ENCODE measurements at places on chromosomes 11 and 22.

DNA sequence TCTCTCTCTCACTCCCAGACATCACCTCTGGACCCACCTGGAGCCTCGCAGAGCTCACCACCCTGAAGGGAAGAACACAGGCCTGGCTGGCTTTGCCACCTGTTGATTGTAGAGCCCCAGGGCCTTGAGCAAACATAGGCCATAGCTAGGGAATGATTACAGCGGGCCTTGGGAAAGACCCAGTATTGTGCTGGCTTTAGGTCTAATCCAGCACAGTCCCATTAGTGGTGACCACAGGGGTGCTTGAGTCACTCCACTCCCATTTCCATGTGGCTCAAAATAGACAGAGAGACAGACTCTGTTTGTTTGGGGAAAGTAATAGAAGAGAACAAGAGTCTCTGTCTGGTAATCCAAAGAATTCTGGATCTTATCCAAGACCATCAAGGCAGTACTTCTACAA lies 42.7 kb upstream of the FAM181B start:
- DNase-seq: no peak

DNA sequence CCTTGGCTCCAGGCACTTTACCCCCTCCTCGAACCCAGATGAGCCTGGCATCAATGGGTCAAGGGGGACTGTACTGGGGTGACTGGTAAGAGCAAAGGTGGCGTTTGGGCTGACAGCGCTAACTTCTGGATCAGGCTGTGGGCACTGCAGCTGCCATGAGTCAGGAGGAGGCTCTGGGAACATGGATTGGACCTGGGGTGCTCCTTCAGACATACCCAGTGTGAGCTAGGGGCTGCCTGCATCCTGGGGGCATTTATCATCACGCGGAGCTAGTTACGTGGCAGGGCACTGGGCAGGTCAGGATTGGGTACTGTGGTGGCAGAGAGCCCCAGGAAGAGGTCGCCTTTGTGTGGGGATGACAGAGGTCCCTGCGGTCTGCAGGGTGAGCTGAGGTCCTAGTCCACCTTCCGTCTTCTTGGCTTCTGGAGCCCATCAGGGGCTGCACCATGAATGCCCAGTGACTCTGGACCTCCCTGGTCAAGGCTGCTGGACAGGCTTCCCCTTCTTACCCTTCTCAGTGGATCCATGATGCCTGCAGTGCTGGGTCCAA lies 13.1 kb downstream of the GRIK4 start:
- DNase-seq: no peak

- DNase-seq: no peak
Measured at GRCh38 chr22:22936180-22936914, 48.7 kb downstream of the IGLL5 start.

GRCh38 chr11:22157531-22157930 lies 35.4 kb upstream of the ANO5 start:
- DNase-seq: no peak

DNA sequence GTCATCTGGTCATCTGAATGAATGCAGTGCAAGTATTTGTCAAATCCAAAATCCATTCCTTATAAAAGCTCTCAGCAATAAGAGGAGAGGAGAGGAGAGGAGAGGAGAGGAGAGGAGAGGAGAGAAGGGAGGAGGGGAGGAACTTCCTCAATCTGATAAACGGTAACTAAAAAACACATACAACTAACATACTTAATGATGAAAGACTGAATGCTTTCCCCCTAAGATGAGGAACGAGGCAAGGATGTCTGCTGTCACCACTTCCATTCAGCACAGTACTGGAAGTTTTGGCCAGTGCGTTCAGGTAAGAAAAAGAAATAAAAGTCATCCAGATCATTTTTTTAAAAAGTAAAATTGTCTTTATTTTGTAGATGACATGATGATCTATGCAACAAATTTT lies 80.4 kb downstream of the CD82 start:
- DNase-seq: no peak

- DNase-seq: no peak
Measured at GRCh38 chr22:49350441-49351121, 477.1 kb downstream of the BRD1 start.

- no peak for DNase-seq
Measured at GRCh38 chr11:62208785-62209144, 292 bp downstream of the SCGB2A1 start.

DNA sequence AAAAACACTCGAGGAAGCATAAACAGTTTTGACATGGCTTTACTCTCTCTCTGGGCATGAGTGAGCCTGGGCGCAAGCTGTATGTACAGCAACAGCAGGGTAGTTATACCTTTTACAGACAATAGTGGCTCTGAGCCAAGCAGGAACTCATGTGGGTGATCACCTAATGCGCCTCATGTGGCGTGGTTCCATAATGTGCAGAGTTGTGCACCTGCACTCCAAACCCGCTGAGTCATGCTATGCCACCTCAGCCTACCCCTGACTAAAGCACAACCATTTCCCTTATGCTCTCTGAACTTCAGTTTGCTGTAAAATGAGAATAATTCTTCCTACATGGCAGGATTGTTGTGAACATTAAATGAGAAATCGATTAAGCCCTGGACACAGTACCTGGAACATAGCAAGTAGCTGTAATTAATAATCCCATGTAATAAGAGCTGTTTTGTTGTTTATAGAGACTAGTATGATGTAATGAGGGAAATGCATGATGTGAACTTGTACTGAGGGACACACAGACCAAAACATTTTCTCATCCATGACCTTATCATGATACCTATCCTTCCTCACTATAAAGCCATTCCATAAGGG lies 71.6 kb downstream of the CCDC34 start:
- no peak for DNase-seq

DNA sequence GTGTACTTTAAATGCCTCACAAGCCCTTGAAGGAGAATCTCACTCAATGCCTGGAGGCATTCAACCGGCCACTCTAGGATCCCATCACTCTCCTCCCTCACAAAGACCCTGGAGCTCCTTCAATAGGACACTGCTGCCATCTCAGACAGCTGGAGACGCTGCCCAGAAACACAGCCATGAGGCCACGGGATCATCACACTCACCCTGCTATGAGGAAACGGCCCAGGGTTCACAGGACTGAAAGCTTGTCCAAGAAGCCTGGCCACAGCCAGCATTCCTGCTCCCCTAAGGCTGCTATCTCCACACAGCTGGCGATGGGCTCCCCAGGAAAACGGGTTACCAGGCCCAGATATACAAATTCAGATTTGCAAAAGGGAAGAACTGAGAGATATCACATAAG lies 13.2 kb downstream of the CARS1 start:
- DNase-seq: no peak

DNA sequence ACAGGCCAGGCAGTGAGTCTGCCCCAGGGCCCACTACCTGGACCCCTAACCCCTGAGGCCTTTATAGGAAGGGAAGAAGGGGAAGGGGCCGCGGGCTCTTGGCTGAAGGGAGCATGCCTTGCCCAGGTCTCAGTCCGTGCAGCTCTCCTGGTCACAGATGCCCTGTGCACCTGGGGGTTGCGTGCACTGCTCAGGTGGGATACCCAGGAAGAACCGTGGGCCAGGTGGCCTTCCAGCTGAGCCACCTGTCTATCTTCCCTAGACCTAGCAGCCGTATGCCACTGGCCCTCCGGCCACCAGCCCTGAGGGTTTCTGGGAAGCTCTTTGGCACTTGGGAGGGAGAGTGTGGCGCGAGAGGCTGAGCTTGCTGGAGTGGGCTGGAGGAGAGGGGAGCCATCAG lies 1178.6 kb downstream of the BRD1 start:
- DNase-seq: no peak
